Activated naive CD4-positive, alpha-beta T cell treated with anti-CD3 and anti-CD28 coated beads, Interleukin-2, amount 50 U/mL, for 72 hours (primary cell): ENCODE measurements at places on chromosomes 5 and 9. TPM values are rescaled to one million over a fixed set of nuclear protein-coding genes. Genes with fewer than 3 reads are reported as not detected.

Gene TBCA
- total RNA-seq, result 141 TPM

Gene CORO2A
- total RNA-seq, result 6.8 TPM

GRCh38 chr9:36153746-36154145 lies 15.4 kb upstream of the CCIN start:
- DNase-seq, result no peak

GRCh38 chr5:8714861-8715260 lies 831.0 kb downstream of the SEMA5A start:
- no peak for DNase-seq

DNA sequence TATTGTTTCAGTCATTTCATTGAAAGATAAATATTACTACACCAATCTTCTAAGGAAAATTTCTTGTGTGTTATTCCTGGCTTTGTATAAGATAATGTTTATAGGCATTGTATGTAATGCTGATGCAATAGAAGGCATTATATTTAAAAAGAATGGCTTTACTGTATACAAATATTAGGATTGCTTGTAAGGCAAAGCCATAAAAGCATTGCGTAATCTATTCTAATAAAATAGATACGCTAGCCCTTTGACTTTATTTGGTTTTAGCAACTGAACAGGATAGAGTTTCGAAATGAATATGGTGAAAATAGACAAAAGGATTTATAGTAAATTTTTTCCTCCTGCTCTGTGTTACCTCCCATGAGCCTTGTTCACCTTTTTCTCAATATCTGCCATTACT lies 5.5 kb upstream of the LYSMD3 start:
- DNase-seq, result no peak

- no peak for DNase-seq
Measured at GRCh38 chr5:142432961-142433360, 108.1 kb upstream of the SPRY4 start.

DNA sequence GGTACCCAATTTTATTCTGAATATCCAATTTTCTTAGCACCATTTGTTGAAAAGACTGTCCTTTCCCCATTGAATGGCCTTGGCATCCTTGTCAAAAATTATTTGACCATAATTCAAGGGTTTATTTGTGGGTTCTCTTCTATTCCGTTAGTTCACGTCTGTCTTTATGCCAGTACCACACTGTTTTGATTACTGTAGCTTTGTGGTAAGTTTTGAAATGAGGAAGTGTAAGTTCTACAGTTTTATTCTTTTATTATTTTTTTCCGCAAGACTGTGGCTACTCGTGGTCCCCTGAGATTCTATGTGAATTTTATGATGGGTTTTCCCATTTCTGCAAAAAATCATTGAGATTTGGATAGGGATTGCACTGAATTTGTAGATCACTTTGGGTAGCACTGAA lies 402.6 kb downstream of the PLK2 start:
- DNase-seq, result no peak

DNA sequence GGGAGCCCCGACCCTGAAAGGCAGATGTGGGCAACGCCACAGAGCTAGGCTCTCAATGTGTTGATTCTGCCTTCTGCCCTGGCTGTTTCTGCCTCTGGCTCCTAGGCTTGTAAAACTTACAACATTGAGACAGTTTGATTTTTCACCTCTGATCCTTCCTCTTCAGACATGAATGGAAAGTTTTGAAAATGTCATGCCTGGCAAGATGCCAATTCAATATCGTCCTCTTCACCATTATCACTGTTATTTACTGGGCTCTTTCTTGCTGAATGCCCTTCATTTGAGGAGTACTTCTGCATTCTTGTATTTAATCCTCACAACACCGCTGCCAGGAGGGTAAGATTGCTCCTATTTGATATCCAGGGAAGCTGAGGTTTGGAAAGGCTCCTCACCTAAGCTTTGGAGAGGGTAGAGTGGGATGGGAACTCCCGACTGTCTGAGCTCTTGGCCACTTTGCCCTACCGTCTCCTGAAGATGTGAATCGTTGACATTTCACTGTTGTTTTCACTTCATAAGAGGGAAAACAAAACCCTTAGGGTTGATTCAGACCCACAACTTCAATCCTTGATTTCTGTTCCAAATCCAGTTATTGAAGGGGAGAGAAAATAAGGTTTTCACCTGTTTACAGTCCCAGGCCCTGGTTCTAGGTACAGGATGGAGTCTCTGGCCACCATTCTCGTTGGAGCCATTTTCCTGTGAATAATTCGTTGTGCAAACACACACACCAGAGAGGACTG lies 12.7 kb upstream of the FGF1 start:
- DNase-seq, result no peak

DNA sequence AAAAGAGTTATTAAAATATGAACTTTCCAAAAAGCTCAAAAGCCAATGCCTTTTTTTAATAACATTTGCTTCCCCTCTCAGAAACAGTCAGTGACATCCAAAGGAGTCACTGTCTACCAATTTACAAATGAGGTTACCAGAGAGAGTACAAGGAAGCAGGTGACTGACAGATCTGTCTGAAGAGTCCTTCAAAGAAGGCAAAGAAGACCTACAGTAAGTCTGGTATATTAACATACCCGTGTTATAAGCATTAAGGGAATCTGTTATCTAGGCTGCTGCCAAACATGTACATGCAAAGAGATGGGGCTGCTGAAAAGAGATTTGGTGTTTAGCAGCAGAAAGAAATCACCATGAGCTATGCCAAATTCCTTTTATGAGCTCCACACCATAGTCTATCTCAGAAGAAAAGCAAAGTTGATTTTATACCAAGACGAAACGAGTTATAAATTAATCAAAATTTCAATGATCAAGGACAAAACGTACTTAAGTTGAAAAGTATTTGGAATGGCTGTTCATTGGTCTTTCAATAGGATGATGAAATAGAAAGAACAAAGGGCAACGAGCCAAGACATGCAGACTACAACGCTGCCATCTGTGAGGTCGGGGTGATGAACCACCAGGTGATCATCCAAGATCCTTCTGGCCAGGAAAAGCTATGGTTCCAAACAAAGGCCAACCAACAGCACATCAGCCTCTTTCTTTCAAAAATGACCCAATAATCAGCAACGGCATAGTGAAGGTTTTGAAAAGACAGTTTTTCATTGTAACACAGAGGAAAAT lies 8.1 kb downstream of the PRELID2 start:
- no peak for DNase-seq
